ENCODE measurements at places on chromosomes 16 and 17.

- DNase-seq, result no peak
Measured at GRCh38 chr17:57880086-57880456, 30.2 kb upstream of the MRPS23 start.

DNA sequence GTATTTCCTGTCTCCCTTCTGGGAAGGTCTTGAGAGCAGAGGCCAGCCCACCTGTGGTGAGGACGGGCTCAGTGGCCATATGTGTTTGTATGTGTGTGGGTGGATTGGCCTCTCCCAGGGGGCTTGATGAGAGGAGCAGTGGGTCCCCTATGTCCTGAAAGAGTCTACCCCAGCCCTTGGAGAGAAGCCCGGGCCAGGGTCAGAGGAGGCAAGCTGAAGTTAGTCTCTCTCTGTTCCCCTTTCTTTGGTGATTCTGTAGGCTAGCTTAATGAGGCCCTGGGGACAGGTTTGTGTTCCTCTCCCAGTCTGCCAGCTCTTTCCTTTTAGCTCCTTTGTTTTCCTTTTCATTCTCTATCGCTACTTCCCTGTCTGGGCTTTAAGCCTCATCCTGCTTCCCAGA is 23.8 kb upstream of the NFATC3 start:
- DNase-seq, result no peak

GRCh38 chr16:28326881-28327610 is 34.7 kb downstream of the SBK1 start:
- peak; percentile 56 for DNase-seq

- no peak for DNase-seq
Measured at GRCh38 chr17:58756246-58757161, 850 bp downstream of the PPM1E start.

DNA sequence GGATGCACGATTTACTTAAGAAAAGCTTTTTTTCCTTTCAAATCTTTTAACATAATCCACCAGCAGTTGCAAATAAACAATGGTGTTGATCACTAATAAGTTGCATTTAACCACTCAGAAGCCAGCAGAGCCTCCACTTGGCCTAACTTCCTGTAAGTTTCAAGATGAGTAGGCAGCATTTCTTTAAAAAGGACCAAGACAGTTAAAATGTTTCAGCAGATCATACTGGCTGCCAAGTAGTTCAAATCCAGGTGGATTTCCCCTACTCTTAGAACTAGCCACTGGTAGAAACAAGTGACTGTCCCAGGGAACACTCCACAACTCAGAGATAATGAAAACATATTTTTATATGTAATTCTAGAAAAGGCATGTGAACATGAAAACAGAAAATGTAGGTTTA is 17.0 kb upstream of the RFFL start:
- DNase-seq, result no peak

- DNase-seq, result no peak
Measured at GRCh38 chr17:30812218-30813177, 12.0 kb downstream of the CRLF3 start.

DNA sequence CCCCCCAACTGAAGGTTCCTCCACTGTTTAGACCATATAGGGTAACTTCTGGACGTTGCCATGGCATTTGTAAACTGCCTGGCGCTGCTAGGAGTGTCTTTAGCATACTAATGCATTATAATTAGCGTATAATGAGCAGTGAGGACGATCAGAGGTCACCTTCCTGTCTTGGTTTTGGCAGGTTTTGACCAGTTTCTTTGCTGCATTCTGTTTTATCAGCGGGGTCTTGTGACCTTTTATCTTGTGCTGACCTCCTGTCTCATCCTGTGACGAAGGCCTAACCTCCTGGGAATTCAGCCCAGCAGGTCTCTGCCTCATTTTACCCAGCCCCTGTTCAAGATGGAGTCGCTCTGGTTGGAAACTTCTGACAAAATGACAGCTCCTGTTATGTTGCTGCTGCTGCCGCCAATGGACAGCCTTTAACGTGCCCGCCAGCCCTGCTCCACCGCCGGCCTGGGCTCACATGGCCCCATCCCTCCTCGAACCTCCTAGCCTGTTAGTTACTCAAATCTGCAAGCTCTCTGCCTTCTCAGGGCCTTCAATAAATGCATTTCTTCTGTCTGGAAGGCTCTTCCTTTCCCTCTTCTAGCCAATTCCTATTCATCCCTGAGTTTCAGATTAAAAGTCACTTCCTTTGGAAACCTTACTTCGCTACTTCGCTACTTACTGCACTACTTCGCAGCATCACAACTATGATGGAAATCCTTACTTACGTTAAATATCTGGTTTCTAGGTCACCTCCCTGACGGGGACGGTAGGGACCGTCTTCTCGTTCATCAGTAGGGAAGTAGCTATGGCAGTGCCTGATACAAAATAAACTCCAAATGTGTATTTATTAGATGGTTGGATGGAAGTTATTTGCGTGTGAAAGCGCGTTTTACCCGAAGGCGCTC is 640 bp upstream of the NAGLU start:
- DNase-seq, result no peak

GRCh38 chr17:39174920-39175694 is 9.1 kb upstream of the ARL5C start:
- peak; percentile 80 for DNase-seq

GRCh38 chr16:68627951-68628425 is 17.1 kb upstream of the CDH3 start:
- DNase-seq, result no peak

DNA sequence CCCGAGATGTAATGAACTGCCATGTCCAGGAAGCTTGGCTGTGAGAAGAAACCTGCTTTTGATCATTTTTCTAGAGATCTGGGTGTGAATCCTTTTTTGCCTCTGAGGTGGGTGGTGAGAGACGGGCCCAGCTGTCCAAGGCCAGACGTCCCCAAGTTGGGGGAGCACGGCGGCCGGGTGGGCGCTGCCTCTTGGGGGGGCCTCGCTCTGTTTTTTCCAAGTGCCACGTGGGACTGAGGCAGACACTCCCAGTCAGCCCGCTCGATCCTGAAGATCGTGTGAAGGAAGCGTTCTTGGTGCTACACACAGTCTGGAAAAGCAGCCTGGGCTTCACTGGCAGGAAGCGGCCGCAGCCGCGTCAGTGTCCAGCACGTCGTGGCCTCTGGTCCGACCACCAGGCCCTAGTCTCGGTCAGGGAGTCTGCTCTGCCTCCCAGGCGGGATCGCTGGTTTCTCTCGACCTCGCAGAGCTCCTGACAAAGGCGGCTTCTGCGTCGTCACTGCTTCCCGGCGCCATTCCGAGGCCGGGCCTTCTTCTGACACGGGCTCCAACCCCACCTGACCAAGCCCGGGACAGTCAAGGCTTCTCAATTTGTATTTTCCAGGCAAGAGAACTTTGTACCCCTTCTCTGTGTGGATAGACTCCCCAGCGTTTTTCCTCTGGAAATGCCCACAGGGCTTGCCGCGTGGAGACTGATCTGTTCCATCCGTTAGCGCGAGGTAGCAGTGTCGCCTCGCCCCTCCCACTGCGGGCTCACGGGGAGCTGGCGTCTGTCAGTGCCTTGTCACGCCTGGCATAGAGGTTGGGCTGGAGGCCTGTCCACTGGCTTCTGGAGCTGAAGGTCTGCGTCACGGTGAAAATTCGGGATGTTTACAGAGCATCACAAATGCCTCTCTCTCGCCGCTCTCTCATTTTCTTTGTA is 12.4 kb downstream of the PRSS27 start:
- no peak for DNase-seq

DNA sequence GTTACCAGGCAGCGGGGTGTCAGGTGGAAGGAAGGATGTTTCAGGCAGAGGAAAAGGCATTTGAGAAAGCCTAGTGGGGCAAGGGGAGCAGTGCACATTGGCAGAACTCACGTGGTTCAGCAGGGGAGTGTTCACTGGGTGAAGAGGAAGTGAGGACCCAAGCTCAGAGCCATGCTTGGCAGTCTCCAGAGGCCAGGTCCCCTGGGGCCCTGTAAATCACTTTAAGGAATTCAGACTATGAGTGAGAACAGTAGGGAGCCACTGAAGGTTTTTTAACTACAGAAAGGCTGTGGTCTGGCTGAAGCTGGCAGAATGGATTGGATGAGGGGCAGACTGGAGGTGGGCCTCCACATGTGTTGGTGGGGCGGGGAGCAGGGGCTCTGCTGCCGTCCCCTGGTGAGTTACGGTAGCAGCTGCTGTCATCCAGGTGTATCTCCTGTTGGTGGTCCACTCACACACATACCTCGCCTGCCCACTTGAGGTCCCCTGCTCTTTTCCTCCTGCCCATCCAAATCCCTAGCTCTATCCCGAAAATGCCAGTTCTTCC is 5.1 kb downstream of the CLEC16A start:
- no peak for DNase-seq

DNA sequence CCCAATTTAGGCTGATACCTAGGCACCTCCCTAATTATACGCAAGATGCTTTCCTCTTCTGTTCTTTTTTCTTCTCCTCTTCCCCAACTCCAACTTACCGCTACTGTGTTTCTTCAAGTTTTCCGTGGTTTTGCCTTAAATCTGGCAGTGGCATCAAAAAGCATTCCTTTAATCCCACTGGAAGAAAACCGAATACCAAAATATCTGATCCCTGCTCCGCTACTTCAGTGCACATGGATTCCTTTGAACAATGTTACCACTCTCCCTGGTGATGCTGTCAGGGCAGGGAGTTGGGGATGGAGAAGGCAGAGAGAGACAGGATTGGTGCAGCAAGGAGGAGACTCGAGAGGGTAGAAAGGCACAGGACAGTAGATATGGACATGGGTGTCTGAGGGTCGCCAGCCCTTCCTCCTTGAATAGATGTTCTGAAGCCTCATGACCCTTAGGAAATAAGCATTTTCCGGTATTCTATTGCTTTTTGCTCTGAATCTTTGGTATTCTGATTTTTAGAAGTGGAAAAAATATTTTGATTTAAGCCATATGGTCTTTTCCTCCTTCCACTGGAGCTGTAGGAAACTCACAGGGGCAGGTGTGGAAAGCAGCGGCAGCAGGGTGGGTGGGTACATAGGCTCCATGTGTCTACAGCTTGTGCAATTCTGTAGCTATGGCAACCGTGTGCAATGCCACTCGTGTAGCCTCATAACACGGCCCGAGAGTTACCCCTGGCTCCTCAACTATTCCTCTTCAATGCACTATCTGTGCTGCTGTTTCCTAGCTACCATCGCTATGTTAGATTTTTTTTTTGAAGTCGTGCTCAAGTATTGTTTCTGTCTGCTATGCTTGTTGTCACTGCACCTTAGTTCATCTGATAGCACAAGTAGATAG is 32.3 kb upstream of the TANC2 start:
- DNase-seq, result no peak

- peak; percentile 26 for DNase-seq
Measured at GRCh38 chr17:48024149-48025039, 13.2 kb downstream of the COPZ2 start.

DNA sequence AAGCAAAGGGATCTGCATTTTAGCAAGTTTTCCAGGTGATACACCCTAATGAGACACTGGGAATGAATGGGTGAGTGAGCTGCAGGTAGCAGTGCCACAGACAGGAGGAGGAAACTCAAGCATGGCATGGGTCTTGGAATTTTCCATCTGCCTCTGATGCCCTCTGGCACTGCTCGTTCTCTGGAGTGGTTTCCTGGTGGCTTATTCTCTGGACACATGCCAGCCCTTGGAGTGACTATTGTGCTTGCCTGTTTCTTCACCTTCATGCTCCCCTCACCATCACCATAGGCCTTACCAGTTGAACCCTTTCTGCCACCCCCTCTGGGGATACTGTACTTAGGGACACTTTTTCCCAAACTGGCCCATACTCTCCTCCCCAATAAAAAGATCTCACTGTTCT is 1.6 kb downstream of the COASY start:
- DNase-seq, result no peak

- no peak for DNase-seq
Measured at GRCh38 chr17:80847496-80848230, 144.0 kb upstream of the CHMP6 start.

GRCh38 chr17:42055496-42055895 is 5.1 kb upstream of the C17orf113 start:
- no peak for DNase-seq

DNA sequence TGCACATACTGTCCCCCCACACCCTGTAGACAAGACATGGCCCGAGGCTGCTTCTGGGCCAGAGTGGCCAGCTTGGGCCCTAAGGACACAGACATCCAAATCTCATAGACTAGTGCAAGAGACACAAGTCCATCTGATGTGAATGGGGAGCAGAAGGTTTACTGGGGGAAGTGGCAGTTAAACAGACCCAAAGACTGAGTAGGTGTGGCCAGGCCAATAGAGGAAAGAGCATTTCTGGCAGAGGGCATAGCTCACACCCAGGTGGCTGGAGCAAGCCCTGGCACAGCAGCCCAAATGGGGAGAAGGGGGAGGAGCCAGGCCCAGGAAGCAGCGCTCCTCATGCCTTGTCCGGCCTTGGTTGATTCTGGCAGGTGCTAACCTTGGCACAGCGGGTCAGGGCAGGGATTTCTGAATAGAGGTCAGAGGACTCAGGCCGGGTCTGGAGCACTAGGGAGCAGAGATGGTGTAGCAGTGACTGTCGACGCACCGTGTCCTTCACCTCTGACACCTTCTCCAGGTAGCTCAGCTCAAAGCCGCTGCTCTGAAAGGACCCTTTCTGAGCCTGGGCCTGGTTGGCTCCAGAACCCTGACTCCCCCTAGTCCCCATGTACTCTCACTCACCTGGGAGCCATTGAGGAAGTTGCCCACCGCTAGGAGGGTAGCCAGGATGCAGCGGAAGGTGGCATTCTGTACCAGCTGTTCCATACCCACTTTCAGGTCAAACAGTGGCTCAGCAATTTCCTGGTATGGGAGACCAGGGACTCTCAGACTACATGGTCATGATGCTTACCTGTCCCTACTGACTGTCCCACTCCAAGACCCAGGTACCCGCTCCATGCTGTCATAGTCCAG is 4.1 kb downstream of the TMEM208 start:
- no peak for DNase-seq

DNA sequence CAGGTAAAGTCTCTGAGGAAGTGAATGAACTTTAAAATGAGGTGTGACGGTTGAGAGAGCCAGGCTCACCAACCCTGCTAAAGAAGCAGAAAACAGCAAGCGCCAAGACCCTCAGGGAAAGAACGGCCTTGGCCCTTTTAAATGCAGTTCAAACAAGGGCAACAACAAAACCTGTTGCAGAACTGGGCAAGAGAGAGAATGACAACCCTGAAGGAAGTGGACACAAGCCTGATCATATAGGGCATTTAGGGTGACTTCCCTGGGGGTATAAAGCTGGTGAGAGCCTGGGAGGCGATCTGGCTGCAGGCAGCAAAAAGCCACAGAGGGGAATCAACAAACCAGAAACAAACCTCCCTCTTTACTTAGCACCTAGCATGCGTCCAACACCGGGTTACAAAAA is 1.0 kb downstream of the CPPED1 start:
- no peak for DNase-seq

GRCh38 chr17:22310717-22311686 is 618.7 kb downstream of the KCNJ18 start:
- no peak for DNase-seq

- no peak for DNase-seq
Measured at GRCh38 chr16:81450783-81451491, 6.3 kb downstream of the CMIP start.

DNA sequence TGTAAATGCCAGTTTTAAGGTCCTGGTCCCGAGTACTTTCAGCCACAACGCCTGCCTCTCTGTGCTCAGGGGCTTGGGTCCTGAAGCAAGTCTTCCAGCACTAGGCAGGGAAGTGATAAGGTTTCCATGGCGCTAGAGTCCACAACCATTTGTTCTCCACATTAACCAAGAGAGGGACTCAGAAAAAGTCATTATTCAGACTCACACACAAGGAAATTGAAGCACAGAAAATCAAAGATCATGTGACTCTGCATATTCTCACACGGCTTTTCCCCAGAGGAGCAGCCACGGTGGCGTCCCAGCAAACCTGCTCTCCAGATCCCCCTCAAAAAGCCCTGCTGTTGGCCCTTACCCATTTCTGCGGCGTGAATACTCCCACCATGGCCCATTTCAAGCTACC is 9.7 kb downstream of the ENPP7 start:
- no peak for DNase-seq

Measured in T-helper 9 cell (primary cell).